Jurkat, Clone E6-1 (cell line): ENCODE measurements at places on chromosomes 6 and 20.

DNA sequence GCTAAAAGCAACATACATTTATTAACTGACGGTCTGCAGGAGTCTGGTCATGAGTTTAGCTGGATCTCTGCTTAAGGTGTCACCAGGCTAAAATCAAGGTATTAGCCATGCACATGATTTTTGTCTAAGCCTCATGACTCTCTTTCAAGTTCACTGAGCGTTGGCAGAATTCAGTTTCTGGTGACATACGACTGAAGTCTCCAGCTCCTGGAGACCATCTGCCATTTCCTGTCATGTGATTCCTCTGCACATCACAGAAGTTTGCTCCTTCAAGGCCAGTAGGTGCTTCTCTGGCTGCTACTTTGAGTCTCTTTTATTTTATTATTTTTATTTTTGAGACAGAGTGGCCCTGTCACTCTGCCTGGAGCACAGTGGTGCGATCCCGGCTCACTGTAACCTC, 148.4 kb upstream of the EYA4 start:
- DNase-seq = peak; percentile 74

DNA sequence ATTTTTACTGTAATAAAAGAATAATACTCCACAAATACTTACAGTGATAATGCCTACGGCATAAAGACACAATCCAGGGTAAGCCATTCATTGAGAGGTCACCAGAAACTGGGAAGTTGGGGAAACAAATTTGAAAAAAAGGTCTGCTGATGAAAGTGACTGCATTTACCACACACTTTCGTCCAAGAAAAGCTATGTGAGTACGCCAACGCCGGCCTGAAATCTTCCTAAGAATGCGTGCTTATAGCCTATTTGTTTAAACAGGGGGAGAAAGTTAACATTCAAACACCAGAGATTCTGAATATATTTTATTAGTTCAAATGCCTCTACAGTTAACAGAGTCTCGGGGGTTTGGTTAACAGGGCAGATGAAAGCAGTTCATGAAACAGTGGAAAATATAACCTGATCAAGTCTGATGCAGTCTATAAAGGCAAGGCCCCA, 657 bp upstream of the LTV1 start:
- DNase-seq = peak; percentile 2

DNA sequence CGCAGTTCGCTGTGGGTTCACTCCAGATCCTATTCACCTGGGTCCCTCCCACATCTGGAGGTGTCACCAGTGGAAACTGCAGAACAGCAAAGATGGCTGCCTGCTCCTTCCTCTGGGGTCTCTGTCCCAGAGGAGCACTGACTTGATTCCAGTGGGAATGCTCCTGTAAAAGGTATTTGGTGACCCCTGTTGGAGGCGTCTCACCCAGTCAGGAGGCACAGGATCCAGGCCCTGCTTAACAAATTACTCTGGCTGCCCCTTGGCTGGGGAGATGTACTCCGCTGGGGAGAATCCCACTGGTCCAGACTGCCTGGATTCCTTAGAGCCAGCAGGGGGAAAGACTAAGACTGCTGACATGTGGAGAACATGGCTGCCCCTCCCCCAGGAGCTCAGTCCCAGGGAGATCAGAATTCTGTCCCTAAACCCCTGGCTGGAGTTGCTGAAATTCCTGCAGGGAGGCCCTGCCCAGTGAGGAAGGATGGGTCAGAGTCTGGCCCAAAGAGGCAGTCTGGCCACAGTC, 483.0 kb downstream of the CBLN4 start:
- no peak for DNase-seq

- no peak for DNase-seq
Observed at GRCh38 chr20:48471759-48472408, 355.9 kb downstream of the PREX1 start.

DNA sequence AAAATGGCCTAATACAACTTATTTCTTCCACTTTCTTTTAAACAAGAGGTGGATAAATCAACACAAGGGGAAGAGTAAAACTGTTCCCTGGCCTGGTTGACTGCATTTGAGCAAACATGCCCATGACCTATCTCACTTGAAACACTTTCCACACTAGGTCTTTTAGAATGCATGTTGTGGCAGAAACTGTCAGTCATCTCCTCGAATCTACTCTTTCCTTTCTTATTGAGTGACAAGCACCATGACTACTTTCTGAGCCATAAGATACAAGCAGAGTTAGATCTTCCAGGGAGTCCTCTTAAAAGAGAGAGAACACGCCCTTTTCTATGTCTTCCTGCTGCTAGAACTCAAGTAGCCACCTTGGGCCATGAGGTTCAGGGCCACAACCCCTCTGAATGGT, 66.5 kb downstream of the PTPRT start:
- DNase-seq = no peak

- no peak for DNase-seq
Observed at GRCh38 chr6:168887621-168888020, 366.0 kb downstream of the THBS2 start.

- DNase-seq = no peak
Observed at GRCh38 chr20:43940518-43941225, 26.0 kb downstream of the TOX2 start.

DNA sequence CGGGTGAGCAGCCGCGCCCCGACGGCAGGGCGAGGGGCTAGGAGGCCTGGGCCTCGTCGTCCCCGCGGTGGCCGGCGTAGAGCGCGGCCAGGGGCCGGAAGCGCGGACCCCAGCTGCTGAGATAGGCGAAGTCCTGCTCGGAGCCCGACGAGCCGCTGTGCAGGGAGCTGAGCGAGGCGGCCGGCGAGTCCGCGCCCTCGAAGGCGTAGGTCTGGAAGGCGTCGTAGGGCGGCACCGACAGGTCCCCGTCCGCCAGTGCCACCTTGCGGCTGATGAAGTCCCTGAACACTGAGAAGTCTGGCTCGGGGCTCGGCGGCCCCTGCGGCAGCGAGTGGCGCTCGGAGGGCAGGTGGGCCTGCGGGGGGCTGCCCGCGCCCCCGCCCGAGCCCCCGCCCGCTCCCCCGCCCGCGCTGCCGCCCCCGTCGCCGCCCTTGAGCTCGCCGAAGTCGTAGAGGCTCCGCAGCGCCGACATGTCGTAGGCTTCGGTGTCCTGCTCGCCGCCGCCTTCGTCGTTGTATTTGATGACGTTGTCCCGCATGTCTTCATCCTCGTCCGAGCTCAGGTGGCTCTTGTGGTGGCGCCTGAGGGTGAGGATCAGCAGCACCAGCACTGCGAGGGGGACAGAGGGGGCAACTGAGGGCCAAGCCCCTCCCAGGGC, 56.5 kb downstream of the CD40 start:
- peak; percentile 27 for DNase-seq

- DNase-seq = peak; percentile 53
Observed at GRCh38 chr20:24164360-24164759, 175.8 kb upstream of the GGTLC1 start.

DNA sequence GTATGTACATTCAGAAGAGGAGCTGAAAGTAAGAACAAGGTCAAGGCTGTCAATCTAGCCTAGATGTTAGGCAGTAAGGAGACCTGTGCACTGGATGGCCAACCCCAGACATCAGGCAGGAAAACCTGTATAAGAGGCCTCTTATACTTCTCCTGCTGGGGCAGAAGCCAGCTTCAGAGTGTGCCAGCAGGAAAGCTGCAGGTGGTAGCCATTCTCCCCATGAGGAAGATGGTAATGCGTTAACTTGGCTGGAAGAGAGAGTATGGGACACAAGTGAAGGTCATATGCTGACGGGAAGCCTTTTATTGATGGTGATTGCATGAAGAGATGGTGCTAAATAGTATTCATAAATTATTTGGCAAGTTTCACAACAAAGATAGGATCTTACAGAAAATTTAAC, 20.6 kb downstream of the NHLRC1 start:
- DNase-seq = no peak

GRCh38 chr6:53342217-53342616, 6.5 kb downstream of the ELOVL5 start:
- DNase-seq = no peak

GRCh38 chr20:50272724-50273446, 82.3 kb downstream of the CEBPB start:
- DNase-seq = no peak

- DNase-seq = no peak
Observed at GRCh38 chr6:3797231-3798054, 45.9 kb upstream of the PXDC1 start.

DNA sequence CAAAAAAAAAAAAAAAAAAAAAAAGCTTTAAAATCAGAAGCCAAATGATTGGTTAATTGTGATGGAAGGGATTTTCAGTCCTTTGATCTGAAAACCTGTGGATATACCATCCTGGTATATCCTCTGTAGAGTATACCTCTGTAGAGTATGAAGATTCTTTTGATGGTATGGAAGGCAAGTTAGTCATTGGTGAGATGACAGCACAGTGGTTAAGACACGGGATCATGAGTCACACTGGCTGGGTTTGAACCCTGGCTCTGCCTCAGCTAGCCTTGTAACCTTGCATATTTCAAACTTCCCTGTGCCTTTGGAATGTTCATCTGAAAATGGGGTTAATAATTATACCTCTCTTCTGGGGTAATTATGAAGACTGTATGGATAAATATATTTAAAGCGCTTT, 179.3 kb downstream of the CARMIL1 start:
- no peak for DNase-seq

GRCh38 chr20:48638546-48638945, 189.3 kb downstream of the PREX1 start:
- DNase-seq = no peak

- no peak for DNase-seq
Observed at GRCh38 chr6:159193923-159194322, 24.7 kb downstream of the FNDC1 start.

DNA sequence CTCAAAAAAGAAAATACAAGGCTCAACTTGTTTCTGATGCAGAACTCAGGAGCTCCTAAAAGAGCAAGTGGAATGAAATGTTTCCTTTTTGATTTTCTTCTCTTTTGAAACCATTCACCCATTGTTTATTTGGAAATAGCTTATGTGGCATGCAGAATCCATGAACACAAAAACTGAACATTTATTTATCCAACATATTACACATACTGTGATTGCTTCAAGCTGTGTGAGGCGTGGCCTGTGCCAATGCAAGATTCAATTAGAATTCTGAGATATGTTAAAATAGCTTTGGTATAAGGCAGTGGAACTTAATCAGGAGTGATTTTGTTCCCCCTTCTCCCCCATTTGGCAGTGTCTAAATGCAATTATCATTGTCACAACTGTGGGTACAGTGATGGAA, 45.9 kb upstream of the CARMIL1 start:
- DNase-seq = no peak

- no peak for DNase-seq
Observed at GRCh38 chr6:46746696-46747095, at the start of gene ANKRD66. TSS of gene ANKRD66 (plus strand) at chr6:46746933. CDS start at chr6:46751949, 5,016 bp downstream.

DNA sequence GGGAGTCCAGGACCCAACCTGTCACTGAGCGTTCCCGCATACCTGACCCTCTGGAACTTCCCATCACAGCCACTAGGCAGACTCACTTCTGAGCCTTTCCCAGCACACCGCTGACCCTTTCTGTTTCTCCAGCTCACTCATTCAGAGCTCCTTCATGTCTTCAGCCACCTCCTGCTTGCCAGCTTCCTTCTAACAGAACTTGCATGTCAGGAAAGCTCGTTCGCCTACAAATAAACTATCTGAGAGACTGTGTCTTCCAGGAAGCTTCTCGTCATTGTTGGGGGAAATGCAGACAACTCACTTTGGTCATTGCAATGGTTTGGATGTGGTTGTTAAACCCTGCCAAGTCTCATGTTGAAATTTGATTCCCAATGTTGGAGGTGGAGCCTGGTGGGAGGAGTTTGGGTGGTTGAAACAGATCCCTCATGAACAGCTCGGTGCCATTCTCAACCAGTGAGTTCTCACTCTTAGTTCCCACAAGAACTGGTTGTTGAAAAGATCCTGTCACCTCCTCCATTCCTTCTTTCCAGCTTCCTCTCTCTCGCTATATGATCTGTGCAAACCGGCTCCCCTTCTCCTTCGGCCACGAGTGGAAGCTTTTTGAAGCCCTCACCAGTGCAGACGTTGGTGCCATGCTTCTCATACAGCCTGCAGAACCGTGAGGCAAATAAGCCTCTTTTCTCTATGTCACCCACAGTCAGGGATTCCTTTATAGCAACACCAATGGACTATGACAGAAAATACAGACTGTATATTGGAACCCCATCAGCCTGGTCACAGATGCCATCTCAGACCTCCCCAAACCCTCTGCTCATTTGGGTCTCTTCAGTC, 1.4 kb upstream of the MUC21 start:
- no peak for DNase-seq

DNA sequence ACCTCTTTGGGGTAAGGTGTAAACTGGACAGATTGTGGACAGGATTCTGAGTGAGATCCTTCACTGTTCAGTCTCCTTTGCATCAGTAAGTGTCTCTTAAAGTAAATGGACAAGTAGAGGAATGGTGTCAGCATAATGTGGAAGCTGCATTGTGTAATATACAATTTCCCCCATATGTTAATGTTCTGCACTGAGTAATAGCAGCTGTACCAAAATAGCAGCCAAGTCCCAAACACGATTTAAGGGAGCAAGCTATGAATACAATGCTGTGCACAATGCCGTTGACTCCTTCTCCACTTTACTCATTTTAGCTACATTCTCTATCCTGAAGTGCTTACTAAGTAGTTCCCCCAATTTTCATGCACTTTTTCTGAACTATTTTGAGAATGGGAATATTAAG, 21.1 kb upstream of the TRIM26 start:
- DNase-seq = no peak

- no peak for DNase-seq
Observed at GRCh38 chr6:79742030-79742429, 110.9 kb downstream of the SH3BGRL2 start.

- no peak for DNase-seq
Observed at GRCh38 chr6:152096863-152097496, 289.5 kb downstream of the ESR1 start.

GRCh38 chr6:52560462-52560861, 16.4 kb downstream of the TRAM2 start:
- no peak for DNase-seq

DNA sequence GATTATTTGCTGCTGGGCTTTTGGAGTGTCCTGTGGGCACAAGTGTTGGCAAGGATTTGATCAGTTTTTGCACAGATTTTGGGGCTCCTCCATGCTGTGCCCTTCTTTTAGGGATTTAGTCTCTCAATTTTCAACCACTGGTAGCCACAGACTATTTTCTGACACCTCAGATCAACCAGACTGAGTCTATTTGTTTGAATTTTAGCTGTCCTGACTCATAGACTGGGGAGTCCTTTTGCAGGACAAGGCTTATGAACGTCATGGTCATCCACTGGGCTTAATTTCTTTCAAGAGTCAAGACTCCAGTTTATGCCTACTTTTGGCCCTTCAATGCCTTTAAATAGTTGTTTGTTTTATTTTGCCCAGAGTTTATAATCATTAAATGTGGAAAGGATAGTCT, 59.3 kb downstream of the BCKDHB start:
- DNase-seq = no peak

DNA sequence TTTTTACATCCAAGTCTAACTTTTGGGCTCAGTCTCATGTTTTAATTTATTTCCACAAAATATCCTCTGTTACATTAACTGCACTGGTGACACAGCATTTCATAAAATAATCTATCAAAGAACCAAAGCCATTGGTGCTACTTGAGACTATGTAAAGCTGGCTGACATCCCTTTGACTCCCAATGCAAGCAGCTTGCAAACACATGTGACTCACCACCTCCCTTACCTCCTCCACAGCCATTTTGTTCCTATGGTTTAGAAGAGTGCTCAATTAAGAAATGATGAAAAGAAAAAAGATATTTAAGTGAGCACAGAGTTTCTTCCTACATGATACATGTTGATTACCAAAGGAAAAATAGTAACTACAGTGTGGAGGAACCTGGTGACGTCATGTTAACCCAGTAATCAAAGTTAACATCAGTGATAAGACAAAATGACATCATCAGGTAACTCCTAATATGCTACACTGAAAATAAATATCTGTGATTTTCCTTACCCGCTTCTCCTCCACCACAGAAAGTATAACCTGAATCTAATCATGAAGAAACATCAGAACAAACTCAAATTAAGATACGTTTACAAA, 53.3 kb upstream of the LGSN start:
- no peak for DNase-seq

- peak; percentile 17 for DNase-seq
Observed at GRCh38 chr20:39195582-39196021, 233.5 kb downstream of the DHX35 start.
